ENCODE measurements at places on chromosomes 5 and 9. TPM values are rescaled to one million over a fixed set of nuclear protein-coding genes. Genes with fewer than 3 reads are reported as not detected.

Gene CHSY3
- total RNA-seq, result 11.9 TPM

Gene NUP155
- 36.3 TPM for total RNA-seq

Gene ACOT12
- total RNA-seq, result 2.3 TPM

Gene TLR4
- total RNA-seq, result 35.2 TPM

Gene TMEM232
- total RNA-seq, result 21.1 TPM
